ENCODE measurements at places on chromosomes 12 and 14. TPM values are rescaled to one million over a fixed set of nuclear protein-coding genes. Genes with fewer than 3 reads are reported as not detected.

The CLEC4D gene
- polyA plus RNA-seq = not detected

The BATF gene
- 21.9 TPM for polyA plus RNA-seq

The CRACR2A gene
- polyA plus RNA-seq = 10.1 TPM

The RNASE1 gene
- not detected for polyA plus RNA-seq

The KLRK1 gene
- 15.8 TPM for polyA plus RNA-seq

The AICDA gene
- polyA plus RNA-seq = 2.1 TPM

The LGR5 gene
- not detected for polyA plus RNA-seq

The MYF6 gene
- not detected for polyA plus RNA-seq

The RNF212B gene
- polyA plus RNA-seq = not detected

The TMEM179 gene
- polyA plus RNA-seq = not detected

The SLC38A4 gene
- polyA plus RNA-seq = not detected

The NUMB gene
- 58.3 TPM for polyA plus RNA-seq

The DHRS2 gene
- not detected for polyA plus RNA-seq

The MYF5 gene
- polyA plus RNA-seq = not detected

The CCDC197 gene
- polyA plus RNA-seq = not detected

The KCNK10 gene
- not detected for polyA plus RNA-seq

The FAIM2 gene
- polyA plus RNA-seq = not detected

The NANOG gene
- not detected for polyA plus RNA-seq

The GLS2 gene
- 3.8 TPM for polyA plus RNA-seq
